ENCODE measurements at places on chromosomes 7 and 10. TPM values are rescaled to one million over a fixed set of nuclear protein-coding genes. Genes with fewer than 3 reads are reported as not detected.

CTBP2 gene
- 29.1 TPM for total RNA-seq

TAX1BP1 gene
- 184 TPM for total RNA-seq

KCNH2 gene
- 94.1 TPM for total RNA-seq

DNAJC1 gene
- total RNA-seq: 12.0 TPM

DNA sequence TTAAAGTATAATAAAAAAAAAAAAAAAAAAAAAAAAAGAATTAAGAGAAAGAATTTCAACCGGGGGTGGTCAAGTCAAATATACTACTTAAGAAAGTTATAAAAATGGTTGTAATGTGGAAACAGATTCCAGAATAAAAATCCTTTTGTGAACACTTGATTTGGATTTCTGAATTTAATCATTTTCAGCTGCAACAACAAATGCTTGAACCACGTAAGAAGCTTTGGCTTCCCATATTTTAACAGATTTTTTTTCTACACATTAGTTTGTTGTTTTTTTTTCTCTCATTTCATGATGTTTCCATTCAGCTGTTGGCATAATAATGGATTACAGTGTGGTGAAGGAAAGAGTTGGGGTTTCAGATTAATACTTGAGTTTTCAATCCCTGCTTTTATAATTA is 137.3 kb upstream of the AGR3 start:
- no peak for DNase-seq

GRCh38 chr7:150396426-150396825 is 17.3 kb downstream of the ZNF775 start:
- DNase-seq: no peak
